ENCODE measurements at places on chromosomes 1 and 21.

DNA sequence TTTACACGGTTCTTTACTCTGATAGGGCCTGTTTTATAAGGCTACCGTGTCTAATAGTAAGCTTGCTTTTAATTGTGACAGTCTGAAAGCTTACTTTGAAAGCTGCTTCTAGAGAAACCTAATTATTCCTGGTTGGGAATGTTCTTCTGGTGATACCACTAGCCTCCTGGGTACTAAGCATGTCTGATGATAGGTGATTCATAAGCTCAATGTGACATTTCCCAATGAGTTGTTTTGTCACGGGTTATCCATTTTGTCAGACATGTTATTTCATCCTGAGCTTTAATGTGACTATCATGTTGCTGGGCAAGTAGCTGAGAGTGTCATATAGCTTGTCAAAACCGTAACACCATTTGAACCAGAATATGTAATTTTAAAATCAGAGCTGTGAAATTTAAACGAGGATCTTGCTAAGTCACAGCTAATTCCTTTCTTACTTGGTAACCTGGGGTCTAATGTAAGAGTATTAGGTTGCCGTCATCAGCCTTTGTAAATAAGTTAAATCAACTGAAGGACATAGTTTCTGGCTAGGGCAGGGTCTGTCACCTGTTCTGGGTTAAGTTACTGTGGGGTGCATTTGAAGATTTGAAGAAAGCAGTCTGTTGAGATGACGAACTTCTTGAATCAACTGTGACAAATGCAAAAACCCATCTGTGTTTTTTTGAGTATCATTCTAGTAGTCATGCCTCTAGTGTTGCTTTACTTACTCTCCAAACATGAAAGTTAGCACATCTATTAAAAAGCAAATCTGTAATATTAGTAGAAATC is 529.2 kb downstream of the USP25 start:
- no peak for DNase-seq

DNA sequence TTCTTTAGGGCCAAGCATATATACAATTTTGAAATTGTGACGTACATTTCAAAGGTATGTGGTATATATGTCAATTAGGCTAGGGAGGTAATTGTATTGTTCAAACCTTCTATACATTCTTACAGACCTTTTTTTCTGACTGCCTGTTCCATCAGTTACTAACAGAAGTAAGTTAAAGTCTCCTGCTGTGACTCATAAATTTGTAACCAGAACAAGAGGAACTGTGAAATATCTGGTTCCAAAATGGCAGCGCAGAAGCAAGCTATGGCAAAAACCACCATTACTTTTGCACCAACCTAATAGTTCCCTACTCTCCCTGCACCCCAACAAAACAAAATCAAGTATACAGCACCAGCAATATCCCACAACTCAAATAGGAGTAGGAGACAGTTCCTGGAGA is 93.6 kb downstream of the ENAH start:
- DNase-seq: no peak

DNA sequence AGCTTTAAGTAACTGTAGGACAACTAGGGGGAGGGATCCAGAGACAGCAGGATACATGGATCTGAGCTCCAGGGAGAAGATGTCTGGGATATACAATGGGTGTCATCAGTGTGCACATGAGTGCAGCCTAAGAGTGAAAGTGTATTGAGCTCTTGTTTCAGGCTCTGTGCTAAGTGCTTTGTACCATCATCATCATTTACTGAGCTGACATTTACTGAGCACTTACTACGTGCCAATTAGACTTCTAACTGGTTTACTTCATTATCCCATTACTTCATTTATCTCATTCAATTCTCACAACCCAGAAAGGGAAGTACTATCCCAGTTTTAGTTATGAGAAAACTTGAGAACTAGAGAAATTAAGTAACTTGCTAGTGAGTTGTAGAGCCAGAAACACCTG is 4.5 kb upstream of the KDM4A start:
- DNase-seq: no peak

DNA sequence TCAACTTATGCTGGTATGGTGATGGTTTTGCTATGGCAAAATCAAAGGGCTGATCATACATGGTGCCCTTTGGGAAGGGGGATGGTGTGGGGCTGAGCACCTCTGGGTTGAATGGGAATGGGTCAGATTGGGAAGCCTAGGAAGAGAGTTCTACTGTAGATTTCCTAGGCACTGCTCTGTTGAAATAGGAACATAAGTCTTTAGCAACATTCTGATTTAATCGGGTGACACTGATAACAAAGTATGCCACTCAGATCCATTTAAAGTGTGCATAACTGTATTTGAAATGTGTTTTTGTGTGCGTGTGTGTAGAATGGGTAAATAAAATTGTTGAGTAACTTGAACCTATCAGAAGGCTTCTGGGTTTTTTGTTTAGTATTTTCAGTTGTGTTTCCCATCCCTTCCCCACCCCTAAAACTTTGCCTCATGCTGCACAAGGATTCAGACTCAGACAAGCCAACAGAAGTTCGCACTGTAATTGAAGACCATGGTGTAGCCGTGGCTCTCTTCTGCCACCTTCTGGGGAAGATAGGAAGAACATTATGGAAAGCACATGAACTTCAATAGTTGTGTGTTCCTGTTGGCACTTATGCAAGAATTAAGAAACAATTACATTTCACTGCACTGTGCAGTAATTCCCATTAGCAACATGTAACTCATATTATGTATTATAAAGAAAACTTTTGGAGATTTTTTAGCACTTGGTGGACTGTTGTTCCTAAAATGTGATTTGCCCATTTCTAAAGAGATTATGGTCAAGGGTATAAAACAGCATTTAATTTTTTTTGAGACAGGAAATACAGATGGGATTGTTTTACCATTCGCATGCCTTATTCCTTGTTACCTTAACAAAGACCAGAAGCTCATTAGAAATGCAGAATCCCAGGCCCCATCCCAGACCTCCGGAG is 10.9 kb upstream of the C4BPB start:
- peak; percentile 49 for DNase-seq

GRCh38 chr1:59044535-59045121 is 252.3 kb upstream of the FGGY start:
- DNase-seq: no peak

- DNase-seq: no peak
Observed at GRCh38 chr1:157932069-157932468, 61.4 kb upstream of the KIRREL1 start.

- DNase-seq: no peak
Observed at GRCh38 chr1:161157867-161158266, 1.4 kb upstream of the USP21 start.

- DNase-seq: no peak
Observed at GRCh38 chr1:6805004-6805416, 19.8 kb downstream of the CAMTA1 start.

DNA sequence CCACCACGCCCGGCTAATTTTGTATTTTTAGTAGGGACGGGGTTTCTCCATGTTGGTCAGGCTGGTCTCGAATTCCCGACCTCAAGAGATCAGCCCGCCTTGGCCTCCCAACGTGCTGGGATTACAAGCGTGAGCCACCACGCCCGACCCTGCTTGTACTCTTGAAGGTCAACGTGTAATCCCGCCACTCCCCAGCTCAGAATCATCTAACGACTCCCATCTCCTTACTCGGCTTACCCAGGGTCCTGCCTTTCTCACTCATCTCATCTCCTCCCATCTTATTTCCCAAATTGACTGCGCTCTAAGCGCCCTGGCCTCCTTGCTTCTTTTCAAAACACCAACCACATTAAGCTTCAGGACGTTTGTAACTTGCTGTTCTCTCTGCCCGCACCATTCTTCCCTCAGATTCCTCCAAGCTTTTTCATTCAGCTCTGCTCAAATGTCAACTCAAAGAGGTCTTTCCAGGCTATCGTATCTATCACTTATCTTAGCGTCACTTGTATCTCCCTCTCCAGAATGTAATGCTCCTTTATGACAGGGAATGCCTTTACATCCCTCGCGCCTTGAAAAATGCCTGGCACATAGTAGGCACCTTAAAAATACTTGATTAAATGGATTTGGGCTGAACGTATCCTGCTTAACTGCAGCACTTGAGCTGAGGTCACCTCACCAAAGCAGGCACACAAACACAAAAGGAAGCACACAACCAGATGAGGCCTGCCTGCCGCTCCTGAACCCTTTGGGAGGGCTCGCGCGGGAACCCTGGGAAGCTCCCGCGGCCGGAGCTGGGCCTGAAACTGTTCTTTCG is 1.4 kb upstream of the USP1 start:
- DNase-seq: no peak

GRCh38 chr1:74713849-74714248 is 19.0 kb downstream of the CRYZ start:
- DNase-seq: no peak

GRCh38 chr1:219505886-219506285 is 107.0 kb downstream of the ZC3H11B start:
- no peak for DNase-seq

DNA sequence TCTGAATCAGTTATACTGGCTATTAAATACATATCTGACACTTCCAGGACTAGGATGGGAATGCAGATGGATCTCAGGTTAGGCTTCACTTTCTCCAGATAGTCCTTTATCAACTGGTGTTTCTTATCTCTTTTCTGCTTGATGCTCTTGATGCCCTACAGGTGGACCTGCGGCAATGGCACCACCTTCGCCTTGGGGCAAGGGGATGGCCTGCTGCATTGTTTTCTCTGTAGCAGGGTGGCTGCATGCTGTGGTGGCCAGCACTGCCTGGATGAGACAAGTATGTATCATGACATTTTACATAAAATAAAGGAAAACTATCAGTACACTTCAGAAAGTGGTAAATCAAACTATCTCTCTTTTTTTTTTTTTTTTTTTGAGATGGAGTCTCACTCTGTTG is 217.7 kb upstream of the ZP4 start:
- no peak for DNase-seq

- DNase-seq: no peak
Observed at GRCh38 chr1:85048296-85049064, at the start of gene MCOLN3. MCOLN3 (minus strand) TSS chr1:85048500; CDS start chr1:85045360, 3,140 bp downstream.

DNA sequence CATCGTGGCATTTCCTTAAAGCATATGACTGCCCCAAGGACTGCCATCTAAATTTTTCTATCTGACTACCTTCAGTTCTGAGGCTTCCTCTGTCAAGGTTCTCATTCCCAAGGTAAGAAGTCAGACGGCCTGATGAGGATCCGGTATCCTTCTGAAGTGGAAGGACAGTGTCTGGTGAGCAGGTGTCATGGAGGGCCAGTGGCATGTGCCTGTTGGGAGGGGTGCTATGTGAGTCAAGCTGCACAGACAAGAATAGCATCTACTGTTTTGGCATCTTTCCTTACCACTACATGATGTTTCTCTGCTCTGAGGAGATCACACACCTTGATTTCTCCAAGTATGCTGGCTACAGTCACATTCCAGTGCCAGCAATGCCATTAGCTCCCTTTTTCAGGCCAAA is 99.6 kb upstream of the RGS1 start:
- no peak for DNase-seq

- no peak for DNase-seq
Observed at GRCh38 chr21:31554511-31555022, 104.9 kb upstream of the SOD1 start.

- DNase-seq: no peak
Observed at GRCh38 chr1:35558374-35559316, 1.0 kb downstream of the NCDN start.

GRCh38 chr1:14941864-14942263 is 211.7 kb upstream of the TMEM51 start:
- DNase-seq: no peak

- DNase-seq: no peak
Observed at GRCh38 chr1:98286656-98287055, 365.8 kb upstream of the DPYD start.

GRCh38 chr1:229032375-229032774 is 238.5 kb upstream of the RAB4A start:
- DNase-seq: no peak

- DNase-seq: no peak
Observed at GRCh38 chr1:201942129-201942495, 4.2 kb downstream of the LMOD1 start.

- DNase-seq: no peak
Observed at GRCh38 chr1:99535470-99536164, 110.3 kb upstream of the PALMD start.

DNA sequence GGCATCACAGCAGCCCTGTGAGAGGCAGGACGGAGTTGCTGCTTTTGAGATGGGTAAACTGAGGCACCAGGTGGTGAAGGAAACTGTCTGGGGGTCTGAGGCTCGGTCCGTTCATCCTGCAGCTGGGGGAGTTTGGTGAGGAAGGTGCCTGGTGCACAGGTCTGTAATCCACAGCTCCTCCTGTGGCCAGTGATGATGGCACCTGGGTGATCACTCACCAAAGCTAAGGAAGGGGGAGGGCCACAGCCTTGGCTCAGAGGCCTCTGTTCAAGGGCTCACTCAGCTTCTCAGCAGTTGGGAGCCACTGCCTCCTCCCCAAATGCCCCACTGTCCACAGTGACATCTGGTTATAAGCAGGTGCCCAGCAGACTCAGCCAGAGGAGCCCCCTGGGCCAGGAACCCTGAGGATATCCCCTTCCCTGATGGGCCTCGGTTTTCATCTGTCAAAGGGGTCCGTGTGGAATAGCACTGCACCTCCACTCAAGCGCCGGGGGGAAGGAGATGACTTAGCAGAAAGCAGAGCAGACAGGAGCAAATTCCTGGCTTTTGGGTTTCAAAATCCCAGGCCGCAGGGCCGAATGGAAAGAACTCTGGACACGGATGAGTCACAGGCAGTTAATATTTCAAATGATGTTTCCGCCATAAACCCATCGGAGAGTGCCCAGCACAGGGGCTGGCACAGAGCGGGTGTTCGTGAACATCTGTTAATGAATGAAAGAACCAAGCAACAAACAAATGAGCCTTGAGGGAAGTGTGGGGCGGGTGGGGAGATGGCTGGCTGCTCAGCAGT is 82.8 kb downstream of the DMRTB1 start:
- DNase-seq: no peak

- no peak for DNase-seq
Observed at GRCh38 chr21:26067836-26068594, 102.6 kb downstream of the APP start.

DNA sequence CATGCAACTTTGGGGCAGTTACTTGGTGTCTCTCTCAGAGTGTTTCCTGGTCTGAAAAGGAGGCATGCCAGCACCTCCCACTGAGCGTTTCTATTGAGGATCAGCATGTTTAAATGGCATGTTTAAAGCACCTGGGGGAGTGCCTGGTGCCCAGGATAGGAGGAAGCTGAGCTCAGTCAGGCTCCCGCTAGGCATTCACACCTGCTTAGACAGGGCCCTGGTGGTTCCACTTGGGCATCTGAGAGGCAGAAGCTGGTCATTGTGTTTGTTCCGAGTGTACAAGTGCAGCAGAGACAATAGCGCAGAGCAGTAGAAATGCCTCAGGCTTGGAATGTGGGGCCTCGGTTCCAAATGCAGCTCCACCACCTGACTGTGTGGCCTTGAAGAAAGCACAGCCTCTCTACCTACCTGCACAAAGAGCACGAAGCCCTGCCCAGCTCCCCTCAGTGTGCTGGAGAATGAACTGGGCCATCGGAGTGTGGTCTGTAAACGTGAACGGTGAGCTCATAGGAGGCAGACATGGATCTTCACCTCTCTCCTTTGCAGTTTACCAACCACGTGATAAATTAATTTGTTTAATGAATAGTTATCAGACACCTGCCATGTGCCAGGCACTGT is 20.3 kb upstream of the TMEM222 start:
- no peak for DNase-seq
